ENCODE measurements at places on chromosomes 6 and 20.

DNA sequence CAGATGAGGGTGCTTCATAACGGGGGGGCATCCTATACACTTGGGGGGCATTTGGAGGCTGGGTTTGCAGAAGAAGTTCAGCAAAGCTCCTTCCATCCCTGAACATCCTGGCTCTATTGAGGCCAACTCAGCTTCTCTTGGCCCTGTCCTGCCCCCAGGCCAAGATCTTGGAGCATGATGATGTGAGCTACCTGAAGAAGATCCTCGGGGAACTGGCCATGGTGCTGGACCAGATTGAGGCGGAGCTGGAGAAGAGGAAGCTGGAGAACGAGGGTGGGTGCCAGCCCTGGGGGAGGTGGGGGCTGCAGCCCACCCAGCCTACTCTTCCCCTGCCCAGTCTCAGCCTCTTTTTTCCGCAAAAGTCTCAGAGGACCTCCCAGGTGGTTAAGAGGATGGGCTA is 17.2 kb downstream of the GDAP1L1 start:
- no peak for DNase-seq

GRCh38 chr6:35569011-35569461 is 56.3 kb upstream of the TULP1 start:
- DNase-seq: no peak

DNA sequence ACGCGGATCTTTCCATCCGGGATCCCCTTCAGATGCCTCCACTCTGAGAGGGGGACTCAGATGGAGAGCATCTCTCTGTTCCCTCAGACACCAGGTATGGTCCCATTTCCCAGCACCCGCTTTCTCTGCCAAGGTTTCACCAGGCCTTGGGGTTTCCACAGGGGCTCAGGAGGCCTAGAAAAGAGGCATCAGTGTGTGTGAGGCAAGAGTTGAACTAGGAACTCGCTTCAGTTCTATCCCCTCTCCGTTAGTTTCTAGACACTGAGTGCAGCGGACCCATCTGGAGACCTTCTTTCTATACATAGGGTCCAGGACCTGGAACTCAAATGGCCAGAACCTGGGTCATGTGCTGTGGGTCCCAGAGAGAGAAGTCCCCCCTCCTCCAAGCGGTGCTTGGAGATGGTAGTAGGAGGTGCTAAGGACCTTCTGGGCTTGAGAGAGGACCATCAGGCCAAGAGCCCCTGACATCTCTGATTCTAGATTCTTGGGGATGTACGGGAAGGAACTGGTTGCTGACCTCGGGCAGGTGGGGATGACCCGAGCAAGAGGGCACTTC is 2.1 kb downstream of the SLC12A5 start:
- no peak for DNase-seq

DNA sequence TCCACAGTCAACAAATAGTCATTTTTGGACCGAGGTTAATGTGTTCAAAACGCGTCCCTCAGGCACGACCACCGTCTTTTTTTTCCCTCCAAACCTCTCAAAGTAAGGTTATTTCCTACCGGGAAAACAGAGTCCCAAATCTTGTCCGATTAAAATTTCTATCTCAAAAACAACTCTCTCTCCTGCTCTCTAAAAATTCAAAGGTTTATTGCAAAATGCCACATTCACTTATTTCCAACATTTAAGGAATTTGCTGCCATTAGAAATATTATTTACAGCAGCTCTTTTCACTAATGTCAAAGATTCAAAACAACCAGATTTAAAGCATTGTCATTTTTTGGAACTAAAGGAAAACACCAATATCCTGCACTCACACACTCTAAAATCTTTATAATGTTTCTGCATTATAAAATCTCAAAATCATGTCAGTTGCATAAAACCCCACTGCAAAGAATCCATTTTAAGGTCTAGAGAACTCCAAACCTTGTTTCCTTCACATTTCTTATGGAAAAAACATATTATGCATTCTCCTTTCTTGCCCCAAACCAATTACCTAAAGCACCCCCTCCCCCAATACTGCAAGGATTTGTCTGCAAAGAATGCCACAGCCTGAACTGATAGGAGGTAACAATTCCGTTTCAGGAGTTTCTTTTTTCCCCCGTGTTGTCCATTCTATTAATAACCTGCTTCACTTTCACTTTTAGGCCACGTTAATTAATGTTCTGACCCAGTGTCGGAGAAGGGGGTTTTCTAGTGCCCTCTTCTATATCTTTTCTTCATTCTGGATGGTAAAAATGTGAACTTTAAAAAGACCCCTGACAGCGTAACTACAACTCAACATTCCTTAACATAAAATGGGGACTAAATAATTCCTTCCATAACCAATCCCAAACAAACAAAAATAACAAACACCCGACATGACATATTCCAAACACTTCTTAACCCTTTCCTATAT is 1.4 kb downstream of the NRN1 start:
- DNase-seq: no peak

DNA sequence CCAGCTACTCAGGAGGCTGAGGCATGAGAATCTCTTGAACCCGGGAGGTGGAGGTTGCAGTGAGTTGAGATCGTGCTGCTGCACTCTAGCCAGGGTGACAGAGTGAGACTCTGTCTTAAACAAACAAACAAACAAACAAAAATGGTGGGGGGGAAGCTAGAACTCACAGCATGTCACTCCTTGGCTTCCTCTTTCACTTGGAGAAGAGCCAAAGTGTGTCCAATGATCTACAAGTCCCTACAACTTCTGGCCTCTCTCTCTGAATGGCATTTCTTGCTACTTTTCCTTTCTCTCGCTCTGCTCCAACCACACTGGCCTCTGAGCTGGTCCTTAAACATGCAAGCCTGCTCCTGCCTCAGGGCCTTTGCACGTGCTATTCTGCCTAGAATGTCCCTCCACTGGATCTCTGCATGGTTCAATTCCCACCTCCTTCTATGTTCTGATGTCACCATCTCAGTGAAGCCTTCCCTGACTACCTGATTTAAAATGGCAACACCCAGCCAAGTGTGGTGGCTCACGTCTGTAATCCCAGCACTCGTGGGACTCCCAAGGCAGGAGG is 8.1 kb downstream of the TLDC2 start:
- no peak for DNase-seq

- DNase-seq: peak; percentile 81
These were observed 19.0 kb downstream of the SMAP1 start for GRCh38 chr6:70686548-70687133.

DNA sequence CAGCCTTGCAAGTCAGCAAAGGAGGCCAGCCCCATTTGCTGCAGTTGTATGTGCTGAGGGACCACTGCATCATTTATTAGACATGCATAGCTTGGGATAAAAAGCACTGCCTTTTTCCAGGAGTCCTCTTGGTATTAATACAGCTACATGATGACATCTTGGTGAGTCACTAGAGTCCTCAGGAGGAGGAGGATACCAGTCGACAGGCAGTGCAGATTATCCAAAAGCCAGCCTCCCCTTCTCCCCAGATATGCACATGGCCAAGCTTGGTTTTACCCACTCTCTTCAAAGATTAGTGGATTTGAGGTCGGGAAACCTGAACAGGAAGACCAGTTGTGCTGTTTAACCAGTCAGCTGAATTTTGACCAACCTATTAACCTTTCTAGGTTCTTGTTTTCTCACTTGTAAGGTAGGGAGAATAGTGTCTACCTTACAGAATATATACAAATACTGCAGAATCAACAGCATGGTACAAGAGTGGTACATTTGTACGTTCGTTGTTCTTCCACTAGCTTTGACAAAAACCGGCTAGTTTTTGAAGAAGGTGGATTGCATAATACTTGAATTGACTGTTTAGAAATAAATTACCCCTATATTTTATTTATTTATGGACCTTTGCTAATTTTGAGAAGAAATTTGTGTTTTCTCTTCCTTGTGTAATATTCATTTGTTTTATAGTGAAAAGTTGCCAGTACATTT is 31.9 kb downstream of the VAPB start:
- DNase-seq: peak; percentile 42

- no peak for DNase-seq
These were observed 447.4 kb downstream of the KIF16B start for GRCh38 chr20:16125816-16126215.

DNA sequence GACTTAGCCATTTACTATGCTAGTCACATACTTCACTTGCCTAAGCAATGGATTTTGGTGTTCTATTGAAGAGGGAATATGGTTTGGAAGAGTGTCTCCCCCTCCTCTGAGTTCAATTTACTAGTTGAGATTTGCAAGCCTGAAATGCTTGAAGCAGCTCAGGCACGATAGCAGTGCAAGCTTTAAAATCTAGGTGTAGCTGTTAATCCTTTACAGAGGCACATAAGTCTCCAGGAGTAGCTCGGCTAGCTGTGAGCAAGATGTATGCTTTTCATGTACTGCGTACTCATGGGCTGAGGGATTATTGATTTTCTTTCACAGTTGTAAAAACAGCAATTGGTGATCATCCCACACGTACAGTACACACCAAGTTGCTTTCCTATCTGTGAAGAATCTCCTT is 726 bp downstream of the FLRT3 start:
- DNase-seq: peak; percentile 45

DNA sequence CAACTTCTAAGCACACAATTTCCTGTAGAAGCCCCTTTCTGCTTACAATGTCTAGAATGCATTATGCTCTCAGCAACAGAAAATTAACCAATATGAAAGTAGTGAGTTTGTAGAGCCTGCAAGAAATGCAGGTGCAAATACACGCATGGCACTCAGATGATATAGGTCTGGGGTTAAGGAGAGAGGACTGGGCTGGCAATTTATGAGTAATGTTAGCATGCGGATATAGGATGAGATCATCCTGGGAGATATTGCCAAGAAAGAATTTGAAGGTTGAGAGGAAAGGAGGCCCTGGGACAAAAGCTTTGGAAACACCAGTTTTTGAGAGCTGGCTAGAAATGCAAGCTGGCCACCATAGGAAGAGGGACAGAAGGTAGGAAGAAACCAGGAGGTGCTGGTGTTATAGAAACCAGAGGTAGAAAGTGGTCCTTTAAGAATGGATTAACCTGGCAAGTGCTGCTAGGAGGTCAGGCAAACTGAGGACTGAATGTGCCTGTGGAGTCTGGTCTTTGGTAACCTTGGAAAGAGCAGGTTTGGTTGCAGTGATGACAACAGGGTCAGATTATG is 183.2 kb upstream of the MYLIP start:
- DNase-seq: peak; percentile 59

DNA sequence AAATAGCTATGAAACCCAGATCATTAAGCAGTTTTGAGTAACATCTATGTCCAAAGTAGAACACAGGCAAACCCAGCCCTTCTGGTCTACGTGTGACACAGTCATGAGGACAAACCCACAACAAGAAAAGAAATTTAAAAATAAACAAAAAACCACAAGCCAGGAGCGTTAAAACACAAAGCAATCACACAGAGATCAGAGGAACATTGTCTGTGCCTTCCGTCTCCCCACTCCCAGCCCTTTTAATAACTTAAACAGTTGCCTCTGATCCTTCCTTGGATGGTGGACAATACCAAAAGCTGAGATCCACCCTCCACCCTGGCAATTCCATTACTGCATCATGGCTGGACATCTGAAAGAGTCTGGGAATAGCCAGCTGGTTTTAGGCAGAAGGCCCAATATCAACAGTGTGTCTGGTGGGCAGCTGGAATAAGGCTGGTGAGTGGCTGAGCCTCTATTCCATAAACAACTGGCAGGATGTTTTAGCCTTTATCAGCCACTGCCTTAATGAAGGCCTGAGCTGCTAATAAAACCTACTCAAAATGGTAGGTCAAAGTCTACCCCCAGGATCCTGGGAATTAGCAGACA is 15.7 kb upstream of the LAMA4 start:
- DNase-seq: no peak

DNA sequence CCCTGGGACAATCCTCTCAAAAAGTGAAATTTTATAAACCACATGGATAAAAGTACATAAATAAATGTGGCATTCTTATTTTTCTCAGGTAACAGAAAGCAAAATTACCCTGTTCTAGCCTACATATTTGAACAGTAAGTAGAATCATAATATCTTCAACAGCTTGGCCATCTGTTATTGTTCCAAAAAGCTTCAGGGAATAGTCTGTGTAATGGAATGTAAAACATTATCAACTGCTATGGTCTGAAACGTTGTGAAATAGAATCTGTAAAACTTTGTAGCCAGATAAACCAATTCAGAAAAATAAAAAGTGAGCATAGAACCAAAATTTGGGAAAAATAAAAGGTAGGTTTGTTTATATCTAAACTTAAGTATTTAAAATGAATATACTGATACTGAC is 114.7 kb downstream of the THEMIS start:
- peak; percentile 72 for DNase-seq

- no peak for DNase-seq
These were observed 45.5 kb downstream of the NDRG3 start for GRCh38 chr20:36700438-36700837.

DNA sequence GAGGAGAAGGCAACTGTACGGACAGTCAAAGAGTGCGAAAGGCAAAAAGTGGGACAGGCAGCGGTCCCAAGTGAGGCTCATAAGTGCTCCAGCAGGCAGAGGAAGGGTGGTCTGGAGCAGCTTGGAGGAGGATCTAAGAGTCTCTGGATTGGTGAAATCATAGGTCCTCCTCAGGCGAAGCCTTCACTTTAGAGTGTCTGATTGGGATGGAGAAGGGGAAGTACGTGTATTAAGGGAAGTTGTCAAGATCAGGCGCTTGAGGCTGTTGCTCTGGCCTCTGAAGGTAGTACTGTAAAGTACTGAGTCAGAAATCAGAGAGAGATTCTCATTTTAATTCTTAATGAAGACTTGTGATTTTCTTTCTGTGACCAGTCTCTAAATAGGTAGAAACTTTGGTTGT is 185.6 kb downstream of the KIF16B start:
- DNase-seq: no peak

All from adipocyte (in vitro differentiated cells).